Renal cortical epithelial cell (primary cell): ENCODE measurements at places on chromosomes 4 and X. TPM values are rescaled to one million over a fixed set of nuclear protein-coding genes. Genes with fewer than 3 reads are reported as not detected.
A peak's percentile ranks its signal among the peaks of the same experiment; 100 is the strongest.

The MAGEA12 gene
- not detected in 2 replicates for total RNA-seq

The CABS1 gene
- not detected in 2 replicates for total RNA-seq

The ARHGAP6 gene
- 3.1 and 9.4 TPM in 2 replicates for total RNA-seq

The SPANXC gene
- not detected in 2 replicates for total RNA-seq

- DNase-seq: no peak
These were observed 324 bp upstream of the MSN start for GRCh38 chrX:65667157-65667502.

DNA sequence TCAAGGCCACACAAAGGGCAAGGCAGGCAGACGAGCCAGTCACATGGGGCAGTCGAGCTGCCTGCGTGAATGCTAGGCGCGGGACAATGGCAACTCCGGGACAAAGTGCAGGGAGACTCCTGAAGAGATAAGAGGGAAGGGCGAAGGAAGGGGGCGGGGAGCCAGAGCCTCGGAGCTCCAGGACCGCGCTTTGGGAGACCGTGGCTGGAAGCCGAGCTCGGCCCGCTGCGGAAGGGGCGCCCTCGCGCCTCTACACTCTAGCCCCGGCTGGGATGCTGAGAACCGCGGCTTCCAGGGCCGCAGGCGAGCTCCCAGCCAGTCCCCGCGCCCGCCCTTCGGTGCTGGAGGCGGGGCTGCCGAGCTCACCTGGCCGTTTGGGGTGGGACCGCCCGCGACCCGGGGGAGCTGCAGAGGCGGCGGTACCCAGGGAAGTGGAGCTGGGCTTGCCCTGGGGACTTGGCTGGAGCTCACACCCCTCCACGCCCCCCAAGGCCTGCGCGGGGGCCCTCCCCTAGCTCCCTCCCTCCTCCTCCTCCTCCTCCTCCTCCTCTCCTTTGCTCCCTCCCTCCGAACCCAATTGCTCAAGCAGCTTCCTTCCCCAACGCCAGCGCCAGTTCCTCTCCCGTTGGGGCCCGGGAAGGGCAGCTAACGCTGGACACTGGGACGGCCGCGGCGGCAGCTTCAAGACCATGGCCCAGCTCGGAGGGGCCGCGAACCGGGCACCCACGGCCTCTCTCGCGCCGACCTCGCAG, at the start of gene SOWAHD:
Gene SOWAHD, plus strand, starts transcription at position 610 of the 752 bp plus-strand sequence. Its CDS starts 80 bp downstream, at position 690.
- DNase-seq: no peak

GRCh38 chr4:9847968-9848748, 66.7 kb downstream of the DRD5 start:
- peak; percentile 11 for DNase-seq

DNA sequence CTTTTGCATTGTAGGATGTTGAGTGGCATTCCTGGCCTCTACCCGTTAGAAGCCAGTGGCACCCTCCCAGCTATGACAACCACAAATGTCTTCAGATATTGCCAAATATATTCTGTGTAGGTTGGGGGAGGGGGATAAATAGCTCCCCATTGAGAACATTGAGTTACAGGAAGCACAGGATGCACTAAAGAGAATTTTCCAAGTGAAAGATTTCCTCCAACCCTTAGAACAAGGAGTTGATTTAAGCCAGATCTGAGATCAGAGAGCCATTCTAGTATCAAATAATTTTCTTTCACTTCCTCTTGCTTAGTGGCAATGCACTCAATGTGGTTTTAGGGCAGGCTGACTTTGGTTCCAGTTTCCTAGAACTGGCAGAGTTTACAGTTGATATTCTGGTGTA, 436.6 kb downstream of the C4orf33 start:
- no peak for DNase-seq

DNA sequence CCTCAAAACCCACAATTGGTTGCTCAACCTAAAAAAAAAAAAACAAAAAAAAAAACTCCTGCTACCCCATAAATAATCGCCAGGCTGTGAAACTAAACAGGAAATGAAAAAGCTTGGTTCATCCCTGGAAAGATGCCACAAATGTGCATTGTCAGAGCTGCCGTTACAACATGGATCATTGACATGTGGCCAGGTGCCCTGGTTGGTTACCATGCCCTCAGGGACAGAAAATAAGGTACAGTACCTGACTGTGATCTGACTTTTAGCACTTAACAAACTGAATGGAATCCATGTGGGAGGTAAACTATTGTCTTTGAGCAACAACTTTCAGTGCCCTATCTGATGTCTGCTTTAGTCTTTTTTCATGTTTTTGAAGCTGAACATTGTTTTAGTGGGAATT, 118.0 kb upstream of the RPL34 start:
- peak; percentile 75 for DNase-seq

DNA sequence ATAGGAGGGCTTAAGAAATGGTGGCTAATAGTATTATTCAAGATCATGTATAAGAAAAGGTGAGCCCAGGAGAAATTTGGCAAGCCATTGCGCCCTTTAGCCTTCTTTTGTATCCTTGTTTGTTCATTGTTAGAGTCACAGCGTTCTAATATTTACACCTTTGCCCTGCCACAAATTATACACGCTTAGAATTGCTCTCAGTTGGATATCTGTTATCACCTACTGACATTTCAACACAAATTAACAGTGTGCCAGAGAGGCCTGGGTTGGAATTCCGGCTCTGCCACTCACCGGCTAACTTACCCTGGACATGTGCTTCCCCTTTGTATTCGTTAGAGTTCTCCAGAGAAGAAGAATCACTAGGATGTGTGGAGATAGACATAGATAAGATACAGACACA, 148.7 kb upstream of the KIT start:
- DNase-seq: no peak

DNA sequence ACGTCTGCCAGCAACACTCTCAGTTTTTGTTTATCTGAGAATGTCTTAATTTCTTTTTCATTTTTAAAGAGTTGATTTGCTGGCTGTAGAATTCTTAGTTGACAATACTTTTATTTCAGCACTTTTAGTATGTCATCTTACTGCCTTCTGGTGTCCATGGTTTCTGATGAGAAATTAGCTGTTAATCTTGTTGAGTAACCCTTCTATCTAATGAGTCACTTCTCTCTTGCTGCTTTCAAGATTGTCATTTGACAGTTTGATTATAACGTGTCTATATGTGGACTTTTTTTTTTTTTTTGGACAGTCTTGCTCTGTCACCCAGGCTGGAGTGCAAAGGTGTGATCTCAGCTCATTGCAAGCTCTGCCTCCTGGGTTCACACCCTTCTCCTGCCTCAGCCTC, 24.0 kb upstream of the TMEM255A start:
- DNase-seq: no peak

GRCh38 chrX:41720125-41720779, 3.7 kb upstream of the GPR82 start:
- no peak for DNase-seq

DNA sequence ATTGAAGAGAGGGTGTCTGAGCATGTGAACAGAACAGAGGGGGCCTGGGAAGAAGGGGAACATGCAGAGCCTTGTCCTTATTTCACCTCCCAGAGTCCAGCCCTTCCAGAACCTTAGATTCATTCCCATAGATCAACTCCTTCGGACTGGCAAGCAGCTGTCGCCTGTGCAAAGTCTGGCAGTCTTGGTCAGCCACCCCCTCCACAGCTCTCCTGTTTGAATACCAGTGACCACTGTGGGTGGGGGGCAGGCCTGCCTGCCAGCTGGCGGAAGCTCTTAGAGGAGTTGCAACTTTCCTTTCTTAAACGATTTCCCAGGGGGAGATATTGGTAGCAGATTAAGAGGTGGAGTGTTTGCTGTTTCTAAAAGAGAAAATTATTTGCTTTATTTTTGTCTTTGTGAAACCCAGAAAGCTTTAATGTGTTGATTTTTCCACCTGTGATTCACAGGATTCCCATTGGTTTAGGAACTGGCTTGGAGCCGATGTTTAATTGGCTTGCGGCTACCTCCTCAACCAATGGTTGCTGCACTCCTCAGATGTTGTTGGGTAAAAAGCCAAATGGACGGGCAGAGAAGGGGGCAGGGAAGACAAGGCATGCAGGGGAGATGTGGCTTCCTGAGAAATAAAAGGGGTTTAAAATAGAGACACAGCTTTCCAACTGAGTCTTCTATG, 62.2 kb upstream of the PRPS1 start:
- DNase-seq: peak; percentile 78

DNA sequence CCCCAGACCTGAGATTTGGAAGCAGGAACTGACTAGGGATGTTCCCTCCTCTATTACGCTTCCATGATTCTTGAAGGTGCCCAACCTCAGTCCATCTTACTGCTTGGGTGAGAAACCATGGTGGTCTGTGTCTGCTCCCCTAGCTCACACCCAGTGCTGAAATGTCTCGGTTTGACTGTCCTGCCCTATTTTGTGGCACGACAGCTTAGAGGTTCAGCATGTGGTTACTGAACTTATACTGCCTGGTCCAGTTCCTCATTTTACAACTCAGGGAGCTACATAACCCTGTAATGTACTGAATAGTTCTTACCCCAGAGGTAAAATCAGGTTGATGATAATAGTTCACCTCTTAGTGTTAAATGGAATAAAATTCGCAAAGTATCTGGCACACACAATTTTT, 203.1 kb downstream of the RBM46 start:
- DNase-seq: no peak

GRCh38 chr4:145533001-145533400, 51.3 kb downstream of the SMAD1 start:
- DNase-seq: peak; percentile 40

- no peak for DNase-seq
These were observed 40.9 kb downstream of the CPEB2 start for GRCh38 chr4:15043226-15043625.

GRCh38 chr4:112510291-112511092, 5.5 kb downstream of the NEUROG2 start:
- DNase-seq: no peak

DNA sequence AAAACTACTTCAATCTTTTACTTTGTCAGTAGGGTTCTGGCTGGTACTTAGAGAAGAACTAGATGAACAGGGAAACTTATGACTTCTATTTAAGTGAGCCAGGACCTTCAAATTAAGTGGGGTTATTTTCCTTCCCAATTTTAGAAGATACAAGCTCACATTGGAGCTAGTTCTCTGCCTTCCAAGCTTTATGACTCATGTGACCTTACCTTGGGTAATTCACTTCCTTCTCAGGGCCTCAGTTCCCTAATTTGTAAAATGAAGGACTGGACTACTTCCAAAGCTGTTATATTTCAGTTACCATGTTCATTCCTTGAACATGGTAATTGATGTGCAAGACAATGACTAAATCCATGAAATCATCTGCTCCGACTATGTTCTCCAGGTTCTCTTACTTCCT, 32.0 kb upstream of the DCX start:
- no peak for DNase-seq
